IPS-NIHi11 (cell line): ENCODE measurements at places on chromosomes 5 and 9.

GRCh38 chr5:123752552-123753179 lies 240.7 kb downstream of the CSNK1G3 start:
- DNase-seq: no peak

DNA sequence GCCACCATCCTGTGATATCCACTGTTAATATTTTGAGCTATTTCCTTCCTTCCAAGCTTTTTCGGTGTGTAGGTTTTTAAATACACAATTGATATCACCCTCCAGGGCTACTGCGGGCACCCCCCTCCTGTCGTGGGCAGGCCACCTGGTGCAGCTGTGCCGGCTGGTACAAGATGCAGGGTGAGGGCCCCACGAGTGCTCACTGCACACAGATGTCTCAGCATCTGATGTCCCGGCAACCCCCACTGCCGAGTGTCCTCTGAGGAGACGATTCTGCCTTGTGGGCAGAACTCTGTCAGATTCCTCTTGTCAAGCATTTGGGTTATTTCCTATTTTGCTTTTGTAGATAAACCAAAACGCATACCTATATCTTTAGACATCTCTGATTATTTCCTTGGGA lies 25.1 kb downstream of the CACNA1B start:
- no peak for DNase-seq

GRCh38 chr5:126961128-126961527 lies 69.2 kb downstream of the MARCHF3 start:
- DNase-seq: no peak

GRCh38 chr5:78003919-78004318 lies 227.8 kb upstream of the TBCA start:
- no peak for DNase-seq

- no peak for DNase-seq
These were observed 5.8 kb upstream of the OR1L4 start for GRCh38 chr9:122718038-122718437.

GRCh38 chr5:14681236-14681752 lies 16.8 kb downstream of the OTULIN start:
- no peak for DNase-seq

GRCh38 chr9:133686642-133687575 lies 50.7 kb downstream of the DBH start:
- no peak for DNase-seq

DNA sequence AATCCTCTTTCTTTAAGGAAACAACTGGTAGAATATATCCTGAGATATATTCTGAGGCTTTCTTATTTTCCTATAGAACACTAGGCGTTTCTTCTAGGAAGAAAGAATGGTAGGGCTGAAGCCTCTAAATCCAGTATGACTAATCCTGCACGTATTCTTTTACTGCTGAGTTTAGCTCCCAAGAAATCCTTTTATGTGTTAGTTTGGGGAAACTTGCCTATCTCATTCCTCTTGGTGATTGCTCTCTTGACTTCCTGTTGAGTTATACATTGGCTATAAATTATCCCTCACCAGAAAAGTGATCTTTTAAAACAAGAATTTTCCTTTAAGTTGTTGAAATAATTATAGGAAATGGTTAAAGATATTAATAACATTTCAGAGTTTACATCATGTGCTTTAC lies 422.9 kb downstream of the TMEM161B start:
- DNase-seq: no peak
